ENCODE measurements at places on chromosomes 16 and 17.

DNA sequence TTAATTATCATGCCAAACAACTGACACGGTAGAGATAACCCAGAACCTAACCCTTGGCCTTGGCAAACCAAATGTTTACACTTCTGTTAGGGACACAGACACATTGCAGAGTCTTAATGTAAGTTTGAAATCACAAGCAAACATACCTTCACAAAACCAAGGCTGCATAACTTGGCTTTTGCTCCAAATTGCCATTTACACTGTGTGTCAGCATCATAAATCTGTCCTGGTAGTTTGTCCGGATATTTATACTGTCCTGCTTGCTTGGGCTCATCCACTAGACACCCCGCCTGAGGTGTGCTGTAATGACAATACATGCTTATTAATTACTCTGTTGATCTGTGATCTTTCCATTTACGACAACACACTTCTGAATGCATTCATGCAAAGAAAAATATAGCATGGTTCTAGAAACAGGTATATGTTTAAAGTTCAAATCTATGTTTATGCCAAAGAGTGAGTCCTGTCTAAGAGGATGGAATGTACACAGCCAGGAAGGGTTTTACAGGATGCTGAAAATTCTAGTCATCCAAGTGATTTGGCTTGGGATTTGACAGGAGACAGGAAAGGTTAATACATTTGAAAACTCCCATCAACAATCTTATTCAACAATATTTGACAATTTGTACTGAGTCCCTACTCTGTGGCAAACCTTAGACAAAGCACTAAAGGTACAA, 81.1 kb downstream of the ADAMTS18 start:
- DNase-seq = no peak

DNA sequence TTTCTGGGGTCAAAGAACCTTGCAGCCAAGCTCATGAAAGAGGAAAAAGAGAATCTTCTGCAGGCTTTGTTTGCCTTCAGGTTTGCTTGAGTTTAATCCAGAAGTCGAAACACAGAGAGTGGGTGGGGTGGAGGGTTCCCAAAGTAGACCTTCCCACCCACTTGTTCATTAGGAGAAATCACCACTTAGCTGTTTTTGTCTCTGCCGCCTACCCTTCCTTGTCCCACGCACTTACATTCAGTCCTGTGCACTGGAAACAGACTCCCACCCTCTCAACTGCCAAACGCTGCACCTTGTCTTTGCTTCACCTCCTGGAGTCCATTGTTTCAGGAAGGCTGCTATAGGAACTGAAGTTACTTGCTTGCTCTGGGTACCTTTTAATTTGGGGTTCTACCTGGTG, 38.6 kb upstream of the RBFOX1 start:
- DNase-seq = no peak

DNA sequence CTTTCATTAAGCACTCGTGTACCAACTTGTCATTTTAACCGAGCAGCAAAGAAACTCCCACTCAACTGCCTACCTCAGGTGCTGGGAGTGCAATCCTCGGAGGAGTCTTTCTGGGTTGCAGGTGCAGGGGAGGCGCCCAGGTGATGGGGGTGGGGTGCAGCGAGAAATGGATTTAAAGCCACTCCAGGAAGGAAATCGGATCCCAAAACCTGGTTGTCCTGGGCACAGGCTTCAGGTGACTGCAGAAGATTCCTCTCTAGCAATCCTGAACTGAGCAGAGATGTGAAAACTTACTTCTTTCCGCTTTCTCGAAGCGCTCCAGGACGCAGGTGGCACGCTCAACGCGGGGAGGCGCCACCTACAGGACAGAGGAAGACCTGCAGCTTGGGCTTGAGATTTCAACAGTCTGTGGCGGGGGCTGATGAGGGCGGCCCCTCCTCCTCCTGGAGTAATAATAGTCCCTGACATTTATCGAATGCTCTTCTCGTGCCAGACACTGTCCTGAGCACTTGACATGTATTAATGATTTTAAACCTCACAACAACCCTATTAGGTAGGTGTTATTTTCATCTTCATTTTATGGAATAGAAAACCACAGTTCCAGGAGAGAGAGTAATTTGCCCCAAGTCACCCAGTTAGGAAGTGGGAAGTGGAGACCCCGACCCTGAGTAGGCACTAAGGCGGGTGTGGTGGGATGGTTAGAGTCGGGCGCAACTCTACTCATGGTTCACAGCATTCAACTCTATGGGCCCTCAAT, 27.2 kb upstream of the SKAP1 start:
- no peak for DNase-seq

GRCh38 chr16:3759736-3760135, 42.4 kb upstream of the TRAP1 start:
- no peak for DNase-seq

- DNase-seq = no peak
These were observed 775 bp upstream of the TERB1 start for GRCh38 chr16:66802159-66802558.

DNA sequence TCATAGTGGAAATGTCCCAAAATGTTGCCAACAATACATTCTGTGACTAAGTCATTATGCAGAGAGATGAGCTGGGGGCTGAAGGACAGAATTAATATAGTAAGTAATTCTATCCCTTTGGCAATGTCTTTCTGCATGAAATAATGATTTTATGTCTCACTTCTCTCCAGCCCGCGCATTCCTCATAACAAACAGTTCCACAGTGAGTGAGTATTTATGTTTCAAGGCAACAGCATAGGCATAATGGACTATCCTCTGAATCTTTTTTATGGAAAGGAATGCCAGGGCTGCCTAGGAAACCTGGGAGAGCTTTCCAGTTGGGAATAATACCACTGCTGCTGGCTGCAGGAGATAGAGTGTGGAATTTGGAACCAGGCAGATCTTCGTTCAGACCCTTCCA, 477.7 kb downstream of the HS3ST4 start:
- no peak for DNase-seq

DNA sequence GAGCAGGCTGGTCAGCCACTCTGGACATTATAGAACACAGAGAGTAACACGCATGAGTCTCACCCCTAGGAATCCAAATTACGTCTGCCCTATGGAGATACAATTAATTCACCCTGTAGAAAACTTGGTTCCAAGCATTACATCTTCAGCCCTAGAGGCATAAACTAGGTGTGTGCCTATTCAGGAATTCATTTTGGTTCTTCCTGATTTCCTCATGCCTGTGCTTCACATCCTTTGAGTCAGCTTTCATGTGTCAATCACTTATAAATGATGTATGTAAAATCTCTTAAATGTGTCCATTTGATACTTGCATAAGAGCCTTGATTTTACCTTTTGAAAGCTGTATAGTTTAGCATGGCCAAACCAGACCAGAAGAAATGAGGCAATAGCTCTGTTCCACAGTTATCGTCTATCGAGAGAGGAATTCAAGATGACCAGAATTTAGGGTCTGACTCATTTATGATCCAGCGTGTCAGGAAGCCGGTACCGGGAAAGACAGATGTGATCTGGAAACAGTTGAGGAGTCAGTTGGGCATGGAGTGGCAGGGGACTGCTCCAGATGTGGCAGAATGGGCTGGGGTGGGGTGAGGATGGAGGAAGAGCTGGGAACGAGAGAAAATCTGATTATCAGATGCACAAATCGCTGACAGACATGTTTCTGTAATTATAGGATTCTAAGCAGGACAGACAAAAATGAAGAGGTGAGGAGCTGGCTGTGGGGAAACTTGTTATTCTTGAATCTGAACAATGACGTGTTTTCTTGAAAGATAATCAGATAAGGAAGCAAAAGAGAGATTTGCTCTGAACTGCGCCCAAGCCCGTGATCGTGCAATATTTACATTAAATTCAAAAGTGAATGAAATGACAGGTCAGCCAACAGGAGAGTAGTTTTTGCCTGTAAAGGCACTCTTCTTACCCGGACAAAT, 76.7 kb downstream of the C16orf95 start:
- DNase-seq = no peak

- no peak for DNase-seq
These were observed 480.6 kb downstream of the TMEM114 start for GRCh38 chr16:8109510-8110369.

GRCh38 chr16:11129378-11129781, 126.6 kb downstream of the SOCS1 start:
- no peak for DNase-seq

All from T1000 (cell line).